ENCODE measurements at places on chromosomes 2 and 18. TPM values are rescaled to one million over a fixed set of nuclear protein-coding genes. Genes with fewer than 3 reads are reported as not detected.

- no peak for DNase-seq
Measured at GRCh38 chr2:22355816-22356433, 1029.1 kb upstream of the KLHL29 start.

The LRRC30 gene
- 4.2 TPM for polyA plus RNA-seq

The IL36B gene
- polyA plus RNA-seq, result not detected

GRCh38 chr2:170819680-170820664 is 3.3 kb downstream of the GAD1 start:
- DNase-seq, result no peak

GRCh38 chr2:216234106-216234505 is 125.0 kb downstream of the XRCC5 start:
- no peak for DNase-seq

DNA sequence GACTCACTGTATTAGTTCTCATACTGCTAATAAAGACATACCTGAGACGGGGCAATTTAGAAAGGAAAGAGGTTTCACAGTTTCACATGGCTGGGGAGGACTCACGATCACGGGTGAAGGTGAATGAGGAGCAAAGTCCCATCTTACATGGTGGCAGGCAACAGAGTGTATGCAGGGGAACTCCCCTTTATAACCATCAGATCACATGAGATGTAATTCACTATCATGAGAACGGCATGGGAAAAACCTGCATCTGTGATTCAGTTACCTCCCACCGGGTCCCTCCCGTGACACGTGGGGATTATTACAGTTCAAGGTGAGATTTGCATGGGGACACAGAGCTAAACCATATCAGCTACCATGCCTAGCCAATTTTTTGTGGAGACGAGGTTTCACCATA is 168.2 kb downstream of the NEDD4L start:
- no peak for DNase-seq

The CBLN2 gene
- not detected for polyA plus RNA-seq

The DTYMK gene
- 24.8 TPM for polyA plus RNA-seq

- DNase-seq, result no peak
Measured at GRCh38 chr2:134181219-134181618, 72.7 kb upstream of the MGAT5 start.

The KCNIP3 gene
- polyA plus RNA-seq, result 7.9 TPM

The DYNAP gene
- polyA plus RNA-seq, result 0.10 TPM

GRCh38 chr2:36458106-36458505 is 102.5 kb downstream of the CRIM1 start:
- no peak for DNase-seq

Data from forelimb muscle (tissue), 1 donor.